Vagina (tissue), 2 donors: ENCODE measurements at places on chromosomes 6 and 20. TPM values are rescaled to one million over a fixed set of nuclear protein-coding genes. Genes with fewer than 3 reads are reported as not detected.

The EPPIN gene
- not detected for total RNA-seq

DNA sequence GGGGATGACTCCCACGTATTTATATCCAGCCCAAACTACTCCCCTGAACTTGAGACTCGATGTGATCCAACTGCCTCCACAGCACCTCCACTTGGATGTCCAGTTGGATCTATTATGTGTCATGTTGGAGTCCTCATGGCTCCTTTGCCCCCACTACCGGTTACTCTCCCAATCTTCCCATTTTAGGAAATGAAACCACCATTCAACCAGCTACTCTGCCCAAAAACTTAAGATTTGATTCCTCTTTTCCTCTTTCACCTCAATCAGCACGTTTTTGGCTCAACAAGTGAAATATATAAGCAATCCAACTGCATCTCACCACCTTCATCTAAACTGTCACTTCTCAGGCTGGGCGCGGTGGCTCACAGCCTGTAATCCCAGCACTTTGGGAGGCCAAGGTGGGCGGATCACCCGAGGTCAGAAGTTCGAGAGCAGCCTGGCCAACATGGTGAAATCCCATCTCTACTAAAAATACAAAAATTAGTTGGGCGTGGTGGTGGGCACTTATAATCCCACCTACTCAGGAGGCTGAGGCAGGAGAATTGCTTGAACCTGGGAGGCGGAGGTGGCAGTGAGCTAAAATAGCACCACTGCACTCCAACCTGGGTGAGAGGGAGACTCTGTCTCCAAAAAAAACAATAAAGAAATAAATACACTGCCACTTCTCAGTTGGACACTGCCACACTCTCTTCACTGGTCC lies 3.4 kb downstream of the AHCY start:
- no peak for DNase-seq

DNA sequence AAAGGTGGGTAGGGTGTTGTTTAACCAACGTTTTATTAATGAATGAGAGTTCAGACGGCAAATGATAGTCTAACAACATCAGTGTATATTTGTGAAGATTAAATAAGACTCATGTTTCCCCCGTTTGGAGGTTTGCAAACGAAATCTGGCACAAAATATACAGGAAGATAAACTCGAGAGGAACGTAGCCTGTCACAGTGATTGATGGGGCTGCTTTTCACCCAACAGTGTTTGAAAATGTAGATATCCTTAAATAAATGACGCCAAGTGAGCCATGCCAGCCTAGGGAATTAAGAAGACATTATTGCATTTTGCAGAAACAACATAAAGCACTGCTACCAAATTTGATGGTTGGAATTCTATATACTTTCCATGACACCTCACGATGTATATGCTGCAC lies 696.5 kb upstream of the FLRT3 start:
- DNase-seq, result no peak

The HLA-DRB5 gene
- 4.7 TPM for total RNA-seq

The IDH3B gene
- total RNA-seq, result 71.0 TPM

GRCh38 chr20:9276966-9277468 lies 208.1 kb downstream of the PLCB4 start:
- DNase-seq, result no peak

DNA sequence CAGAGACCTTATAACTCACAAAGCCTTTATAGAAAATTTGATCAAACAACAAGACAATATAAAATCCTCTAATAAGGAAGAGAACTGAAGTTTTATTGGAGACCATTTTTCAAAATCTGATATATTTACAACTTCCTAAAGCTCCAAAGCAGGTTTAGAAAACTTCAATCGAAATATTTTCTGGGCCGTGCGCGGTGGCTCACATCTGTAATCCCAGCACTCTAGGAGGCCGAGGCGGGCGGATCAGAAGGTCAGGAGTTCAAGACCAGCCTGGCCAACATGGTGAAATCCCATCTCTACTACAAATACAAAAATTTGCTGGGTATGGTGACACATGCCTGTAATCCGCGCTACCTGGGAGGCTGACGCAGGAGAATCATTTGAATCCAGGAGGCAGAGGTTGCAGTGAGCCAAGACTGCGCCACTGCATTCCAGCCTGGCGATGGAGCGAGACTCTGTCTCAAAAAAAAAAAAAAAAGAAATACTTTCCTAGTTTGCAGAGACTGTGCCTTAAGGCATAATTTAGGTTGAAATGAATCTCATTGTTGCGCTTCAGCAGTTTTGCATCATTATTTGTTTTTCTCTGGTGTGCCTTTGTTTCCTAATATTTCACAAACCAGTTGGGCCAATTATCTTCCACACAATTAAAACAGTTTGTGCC lies 60.6 kb upstream of the ASIP start:
- DNase-seq, result no peak

GRCh38 chr20:61230166-61230565 lies 21.9 kb upstream of the CDH4 start:
- DNase-seq, result no peak

- DNase-seq, result no peak
Observed at GRCh38 chr20:8401556-8401955, 269.5 kb downstream of the PLCB1 start.

- DNase-seq, result no peak
Observed at GRCh38 chr6:130467146-130468050, 101.6 kb downstream of the TMEM200A start.

- no peak for DNase-seq
Observed at GRCh38 chr6:18185624-18186023, 30.4 kb downstream of the KDM1B start.

The CCR6 gene
- total RNA-seq, result 1.2 TPM

GRCh38 chr6:55818482-55818881 lies 56.9 kb downstream of the BMP5 start:
- no peak for DNase-seq

The PROKR2 gene
- total RNA-seq, result not detected
